ENCODE measurements at places on chromosomes 6 and 20. TPM values are rescaled to one million over a fixed set of nuclear protein-coding genes. Genes with fewer than 3 reads are reported as not detected.
A peak's percentile ranks its signal among the peaks of the same experiment; 100 is the strongest.

- no peak for DNase-seq
Measured at GRCh38 chr6:105873211-105873704, 212.9 kb upstream of the PRDM1 start.

DNA sequence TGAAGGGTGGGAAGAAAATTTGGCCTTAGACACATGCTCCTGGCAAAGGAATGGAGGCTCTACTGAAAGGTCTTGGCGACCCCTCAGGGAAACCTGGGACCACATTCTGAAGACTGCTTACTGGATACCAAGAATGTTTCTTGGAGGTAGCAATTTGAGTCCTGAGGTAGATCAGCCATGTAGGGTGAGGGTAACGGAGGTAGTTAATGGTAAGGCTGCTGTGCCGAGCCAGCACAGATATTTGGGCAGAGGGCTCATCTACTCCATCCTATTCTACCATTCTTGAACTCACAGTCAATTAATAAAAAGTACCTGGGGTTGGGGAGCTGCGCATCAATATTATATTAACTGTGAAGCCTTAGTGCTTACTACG is 401 bp upstream of the PHF3 start:
- no peak for DNase-seq

DNA sequence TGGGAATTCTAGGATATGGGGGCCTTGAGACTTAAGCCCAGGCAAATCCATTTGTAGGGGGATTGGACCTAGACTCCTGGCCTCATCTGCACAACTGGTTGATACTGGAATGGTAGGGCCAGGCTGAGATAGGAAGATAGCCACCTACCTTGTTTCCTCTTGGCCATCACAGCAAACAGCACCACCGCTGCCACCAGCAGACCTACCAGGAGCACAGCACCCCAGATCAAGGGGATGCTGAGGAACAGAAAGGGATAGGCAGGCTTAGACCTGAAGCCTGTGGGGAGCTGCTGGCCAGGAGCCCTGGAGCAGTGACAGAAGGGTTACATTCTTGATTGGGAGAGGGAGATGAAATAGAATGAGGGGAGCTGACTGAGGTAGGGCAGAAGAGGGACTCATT is 3.5 kb downstream of the TREML1 start:
- DNase-seq: no peak

DNA sequence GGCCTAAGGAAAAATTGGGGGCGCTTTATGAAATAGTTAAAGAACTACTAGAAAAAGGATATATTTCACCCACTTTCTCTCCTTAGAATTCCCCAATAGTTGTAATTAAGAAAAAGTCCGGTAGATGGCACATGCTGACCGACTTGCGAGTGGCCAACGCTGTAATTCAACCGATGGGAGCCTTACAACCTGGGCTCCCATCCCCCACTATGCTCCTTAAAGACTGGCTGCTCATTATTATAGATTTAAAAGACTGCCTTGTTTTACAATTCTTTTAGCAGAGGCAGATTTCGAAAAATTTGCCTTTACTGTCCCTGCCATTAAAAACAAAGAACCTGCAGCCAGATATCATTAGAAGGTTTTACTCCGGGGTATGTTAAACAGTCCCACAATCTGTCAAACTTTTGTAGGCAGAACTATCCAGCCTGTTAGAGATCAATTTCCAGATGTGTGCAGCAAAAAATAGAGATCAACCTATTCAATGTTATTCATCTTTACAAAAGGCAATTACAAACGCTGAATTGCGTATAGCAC is 58.5 kb upstream of the PRSS16 start:
- no peak for DNase-seq

The PCK1 gene
- total RNA-seq: 98.3 TPM

DNA sequence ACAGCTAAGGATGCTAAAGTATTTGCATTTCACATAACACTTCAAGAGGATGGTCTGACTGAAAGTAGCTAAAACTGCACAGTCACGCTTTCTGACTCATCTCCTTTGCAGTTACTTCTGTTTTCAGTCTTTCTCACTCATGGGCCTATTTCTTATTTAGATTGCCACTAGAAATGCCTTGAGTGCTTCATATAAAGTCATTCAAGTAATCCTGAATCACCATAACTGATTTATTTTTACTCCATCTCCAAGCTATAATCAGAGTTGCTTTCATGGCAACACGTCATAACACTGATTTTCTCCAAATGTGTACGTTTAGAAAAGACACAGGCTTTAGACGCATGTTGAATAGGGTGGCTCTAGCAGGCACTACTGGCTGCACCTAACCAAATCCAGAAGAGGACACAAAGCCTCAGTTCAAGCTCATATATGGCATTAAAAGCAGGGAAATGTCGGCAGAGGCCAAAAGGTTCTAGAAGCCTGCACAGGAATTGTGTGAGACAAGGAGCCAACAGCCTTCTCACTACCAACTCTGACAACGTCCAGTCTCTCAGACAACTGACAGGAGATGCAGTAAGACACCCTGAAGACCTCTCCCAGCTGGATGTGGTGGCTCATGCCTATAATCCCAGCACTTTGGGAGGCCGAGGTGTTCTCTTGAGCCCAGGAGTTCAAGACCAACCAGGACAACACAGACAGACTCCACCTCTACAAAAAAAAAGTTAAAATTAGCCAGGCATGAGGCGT is 64.1 kb upstream of the BEND6 start:
- no peak for DNase-seq

DNA sequence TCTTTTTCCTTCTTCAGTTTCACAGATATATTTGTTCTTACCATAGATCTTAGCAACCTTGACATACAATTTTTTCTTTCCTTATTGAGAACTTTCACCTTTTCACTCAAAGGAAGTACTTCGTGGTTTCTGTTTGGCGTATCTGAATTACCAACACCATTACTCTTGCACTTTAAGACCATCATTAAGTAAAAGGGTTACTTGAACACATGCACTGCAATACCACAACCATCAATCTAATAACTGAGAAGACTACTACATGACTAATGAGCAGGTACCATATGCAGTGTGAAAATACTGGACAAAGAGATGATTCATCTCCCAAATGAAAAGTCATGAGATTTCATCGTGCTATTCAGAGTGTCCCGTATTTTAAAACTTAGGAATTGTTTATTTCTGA is 21.7 kb upstream of the SENP6 start:
- DNase-seq: no peak

DNA sequence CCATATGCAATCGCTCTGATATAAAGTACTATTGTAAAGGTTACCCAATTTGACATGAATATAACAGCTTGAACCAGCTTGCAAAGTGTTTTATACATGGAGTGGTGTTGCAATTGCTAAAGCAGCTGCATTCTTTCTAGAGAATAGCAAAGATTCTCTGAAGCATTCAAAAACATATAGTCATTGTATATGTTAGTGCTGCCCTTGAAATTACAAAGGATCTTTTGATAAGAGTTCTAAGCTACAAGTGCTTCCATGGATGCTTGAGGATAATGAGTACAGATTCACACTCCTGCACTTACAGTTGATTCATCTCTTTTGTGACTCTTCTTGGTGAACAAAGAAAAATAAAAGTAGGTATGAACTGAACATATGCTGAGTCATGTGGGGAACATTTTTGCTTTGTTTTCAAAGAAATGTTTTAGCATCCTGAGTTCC is 175.7 kb downstream of the ALDH8A1 start:
- no peak for DNase-seq

DNA sequence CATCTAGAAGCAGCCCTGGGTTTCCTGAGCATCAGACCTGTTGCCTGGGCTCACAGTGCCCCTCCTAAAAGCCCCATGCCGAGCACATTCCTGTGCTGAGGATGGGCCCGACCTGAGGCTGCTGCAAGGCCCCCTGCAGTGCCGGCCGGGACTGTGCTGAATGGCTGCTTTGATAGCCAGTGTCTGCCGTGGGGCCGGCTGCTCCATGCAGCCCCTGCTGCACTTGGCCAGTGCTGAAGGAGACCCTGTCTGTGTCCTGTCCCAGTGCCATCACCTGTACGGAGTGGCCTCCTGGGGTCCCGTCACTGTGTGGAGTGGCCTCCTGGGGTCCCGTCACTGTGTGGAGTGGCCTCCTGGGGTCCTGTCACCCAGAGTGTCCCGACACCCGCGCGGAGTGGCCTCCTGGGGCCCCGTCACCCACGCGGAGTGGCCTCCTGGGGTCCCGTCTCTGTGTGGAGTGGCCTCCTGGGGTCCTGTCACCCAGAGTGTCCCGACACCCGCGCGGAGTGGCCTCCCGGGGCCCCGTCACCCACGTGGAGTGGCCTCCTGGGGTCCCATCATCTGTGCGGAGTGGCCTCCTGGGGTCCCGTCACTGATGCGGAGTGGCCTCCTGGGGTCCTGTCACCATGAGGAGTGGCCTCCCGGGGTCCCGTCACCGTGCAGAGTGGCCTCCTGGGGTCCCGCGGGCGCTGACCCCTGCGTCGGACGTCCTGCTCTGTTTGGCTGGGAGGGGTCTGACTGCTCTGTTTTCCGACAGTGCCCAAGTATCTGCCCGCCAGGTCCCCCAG is 7.0 kb downstream of the COL9A3 start:
- DNase-seq: no peak

The SS18L1 gene
- total RNA-seq: 23.1 TPM

DNA sequence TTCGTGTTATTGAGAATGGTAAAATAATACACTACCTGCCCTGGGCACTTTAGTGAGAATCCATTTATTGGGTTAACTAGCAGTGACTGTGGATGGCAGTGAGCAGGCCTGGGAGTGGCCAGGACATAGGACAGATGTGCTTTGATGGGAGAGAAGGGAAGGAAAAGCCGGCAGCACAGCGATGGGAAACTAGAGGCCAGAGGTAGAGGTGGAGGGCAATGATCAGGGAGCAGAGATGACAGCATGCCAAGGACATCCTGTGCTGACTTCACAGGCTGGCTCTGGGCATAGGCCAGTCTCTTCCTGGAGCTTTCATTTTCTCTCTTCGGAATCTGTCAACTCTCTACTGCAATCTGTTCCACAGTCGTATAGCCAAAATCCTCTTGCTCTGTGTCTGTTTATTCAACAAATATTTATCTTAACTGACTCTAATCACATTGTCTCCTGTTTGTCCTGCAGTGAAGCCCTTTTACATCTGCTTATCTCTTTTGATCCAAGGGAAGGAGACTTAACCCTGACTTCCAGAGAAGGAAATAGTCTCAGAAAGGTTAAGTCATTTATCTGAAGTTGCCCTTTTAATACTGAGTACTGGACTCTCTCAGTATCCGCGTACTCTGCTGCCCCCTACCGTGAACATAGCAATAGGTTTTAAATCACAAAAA is 18.4 kb upstream of the MMP24 start:
- peak; percentile 60 for DNase-seq

The ESR1 gene
- total RNA-seq: 5.0 TPM

- DNase-seq: peak; percentile 33
Measured at GRCh38 chr6:152316024-152316423, 321.1 kb downstream of the SYNE1 start.

DNA sequence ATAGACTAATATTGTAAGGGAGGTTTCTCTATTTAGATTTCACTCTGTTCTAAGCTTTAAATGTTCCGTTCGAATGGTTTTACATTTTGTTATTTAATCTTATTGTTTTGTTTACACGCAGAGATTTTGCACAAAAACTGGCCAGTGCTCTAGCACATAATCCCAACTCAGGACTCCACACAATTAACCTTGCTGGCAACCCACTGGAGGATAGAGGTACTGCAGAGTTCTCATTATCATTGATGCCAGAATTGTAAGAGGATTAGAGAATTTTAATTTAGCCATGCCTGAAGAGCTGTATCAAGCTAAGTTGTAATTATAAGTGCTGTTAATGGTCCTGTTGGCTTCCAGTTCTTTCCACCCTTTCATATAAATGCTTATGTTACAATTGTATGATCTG is 179.7 kb upstream of the SCGN start:
- DNase-seq: no peak

The TSPO2 gene
- not detected for total RNA-seq

GRCh38 chr20:18702736-18703135 is 110.8 kb upstream of the SCP2D1 start:
- DNase-seq: no peak

The MCHR2 gene
- not detected for total RNA-seq

- DNase-seq: no peak
Measured at GRCh38 chr20:36483919-36484808, 57.2 kb upstream of the MYL9 start.

DNA sequence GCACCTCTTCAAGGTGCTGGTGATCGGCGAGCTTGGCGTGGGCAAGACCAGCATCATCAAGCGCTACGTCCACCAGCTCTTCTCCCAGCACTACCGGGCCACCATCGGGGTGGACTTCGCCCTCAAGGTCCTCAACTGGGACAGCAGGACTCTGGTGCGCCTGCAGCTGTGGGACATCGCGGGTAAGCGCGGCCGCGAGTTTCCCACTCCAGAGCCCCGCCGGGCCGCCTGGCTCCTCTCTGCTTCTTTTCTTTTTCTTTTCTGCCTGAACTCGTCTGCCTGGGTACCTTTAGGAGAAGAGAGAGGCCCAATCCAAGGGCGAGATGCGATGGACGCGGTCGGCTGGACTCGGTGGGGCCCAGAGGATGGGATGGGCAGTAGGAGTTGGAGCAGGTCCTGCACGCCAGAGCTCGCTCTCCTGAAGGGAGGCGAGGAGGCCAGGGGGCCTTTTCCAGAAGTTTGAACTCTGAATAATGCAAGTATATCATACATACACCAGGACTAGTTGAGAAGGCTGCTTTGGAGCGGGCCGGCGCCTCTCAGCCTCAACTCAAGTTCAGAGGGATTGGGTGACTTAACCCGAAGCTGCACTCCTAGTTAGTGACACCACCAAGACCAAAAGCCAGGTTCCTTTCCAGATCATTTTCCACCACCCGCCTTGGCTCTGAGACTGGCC is 445 bp downstream of the RAB32 start:
- peak; percentile 18 for DNase-seq

DNA sequence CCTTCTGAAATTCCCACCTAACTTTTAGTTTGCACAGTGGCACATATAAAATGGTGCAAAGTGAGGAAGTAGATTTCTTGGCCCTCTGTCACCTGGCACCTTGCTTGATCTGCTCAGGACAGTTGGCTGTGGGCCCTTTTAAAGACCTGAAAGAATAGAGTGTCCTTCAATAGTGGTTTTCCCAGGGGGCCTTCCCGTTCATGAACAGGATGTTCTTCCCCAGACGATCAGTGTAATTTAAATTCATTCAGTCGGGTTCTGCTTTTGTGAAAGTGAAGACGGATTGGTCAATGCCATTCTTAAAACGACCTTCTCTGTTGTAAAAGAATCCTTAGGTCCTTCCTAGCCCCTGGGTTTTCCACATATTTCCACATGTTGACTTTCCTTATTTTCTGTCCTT is 178.5 kb downstream of the SASH1 start:
- no peak for DNase-seq

GRCh38 chr6:126134491-126134890 is 148.2 kb downstream of the TRMT11 start:
- no peak for DNase-seq

The PRIM2 gene
- total RNA-seq: 12.9 TPM

GRCh38 chr6:90035047-90035723 is 140.9 kb downstream of the GJA10 start:
- DNase-seq: no peak

The UBE2C gene
- 6.9 TPM for total RNA-seq

GRCh38 chr6:36913082-36913481 is 27.3 kb downstream of the C6orf89 start:
- no peak for DNase-seq

Data from tibial nerve (tissue), 4 donors.